Adipocyte (in vitro differentiated cells): ENCODE measurements at places on chromosomes 5 and 9.

- DNase-seq = peak; percentile 15
Observed at GRCh38 chr9:37446401-37446800, 18.8 kb downstream of the ZBTB5 start.

- DNase-seq = no peak
Observed at GRCh38 chr5:35668319-35668718, 50.7 kb downstream of the SPEF2 start.

GRCh38 chr9:123561046-123561445 is 205.0 kb downstream of the CRB2 start:
- no peak for DNase-seq

- DNase-seq = no peak
Observed at GRCh38 chr5:89399548-89399947, 516.6 kb upstream of the MEF2C start.

DNA sequence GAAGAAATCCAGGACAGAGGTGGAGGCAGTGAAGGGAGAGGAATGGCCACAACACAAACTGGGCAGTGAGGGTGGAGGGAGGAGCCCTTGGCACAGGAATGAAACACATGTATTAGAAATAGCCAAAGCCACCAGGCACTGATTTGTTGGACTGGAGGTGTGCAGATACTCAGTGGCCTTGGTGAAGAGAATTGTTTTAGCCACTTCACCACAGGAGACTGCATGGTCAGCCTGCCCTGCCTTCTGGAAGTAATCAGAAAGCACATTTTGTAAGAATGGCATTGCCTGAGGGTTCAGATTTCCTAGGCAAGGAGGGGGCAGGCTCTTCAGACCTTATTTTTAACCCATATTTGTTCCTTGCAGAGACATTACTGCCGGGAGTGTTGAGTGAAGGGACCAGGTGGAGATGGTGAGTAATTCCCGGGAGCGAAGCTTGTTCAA is 2.2 kb downstream of the SGCD start:
- peak; percentile 84 for DNase-seq

DNA sequence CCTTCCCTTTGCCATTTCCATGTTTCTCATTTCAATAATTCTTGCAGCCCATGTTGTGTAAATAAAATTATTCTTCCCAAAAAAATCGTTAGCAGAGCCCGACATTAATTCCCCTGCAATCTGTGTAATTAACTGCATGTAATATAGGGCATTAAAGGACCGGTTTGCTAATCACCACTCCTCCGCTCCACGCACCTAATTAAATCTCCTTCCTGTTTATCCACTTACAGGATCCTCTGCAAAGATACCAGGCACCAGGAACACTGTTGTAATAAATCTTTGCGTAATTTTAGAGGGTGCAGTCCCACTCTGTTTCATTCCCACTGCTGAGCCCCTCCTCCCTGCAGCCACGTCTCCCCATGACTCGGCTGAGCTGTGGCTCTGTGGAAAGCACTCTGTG is 105.0 kb upstream of the PPP1R26 start:
- no peak for DNase-seq

GRCh38 chr9:76109953-76110352 is 219.5 kb downstream of the PCSK5 start:
- peak; percentile 81 for DNase-seq

DNA sequence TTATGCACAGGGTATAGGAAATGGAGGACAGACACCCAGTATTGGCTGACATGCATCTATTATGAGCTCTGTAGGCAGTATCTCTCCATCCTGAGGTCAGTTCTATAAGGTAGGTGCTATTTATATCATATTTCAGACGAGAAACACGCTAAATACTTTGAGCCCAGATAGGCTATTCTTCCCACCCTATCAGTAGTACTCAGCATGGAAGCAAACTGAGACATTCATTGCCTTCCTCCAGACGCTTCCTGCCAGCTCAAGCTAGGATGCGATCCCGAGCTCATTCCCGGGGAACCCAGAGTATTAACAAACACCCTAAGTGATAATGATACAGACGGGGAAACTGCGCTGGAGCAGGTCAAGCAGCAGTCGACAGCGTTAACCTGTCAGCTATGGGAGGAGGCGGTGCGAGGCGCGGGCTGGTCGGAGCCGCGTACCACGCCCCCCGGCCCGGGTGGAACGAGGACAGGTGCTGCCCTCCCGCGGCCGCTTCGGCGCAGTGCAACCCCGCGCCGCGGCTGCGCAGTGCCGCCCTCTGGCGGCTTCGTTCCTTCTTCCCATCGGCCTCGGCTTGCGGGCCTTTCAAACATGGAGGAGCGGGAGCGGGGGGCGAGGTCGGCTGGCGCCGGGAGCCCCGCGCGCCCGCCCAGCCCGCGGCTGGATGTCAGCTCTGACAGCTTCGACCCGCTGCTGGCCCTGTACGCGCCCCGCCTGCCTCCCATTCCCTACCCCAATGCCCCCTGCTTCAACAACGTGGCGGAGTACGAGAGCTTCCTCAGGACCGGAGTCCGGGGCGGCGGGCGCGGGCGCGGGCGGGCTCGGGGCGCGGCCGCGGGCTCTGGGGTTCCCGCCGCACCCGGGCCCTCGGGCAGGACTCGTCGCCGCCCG is at the start of gene LSM11:
Gene LSM11 (plus strand): TSS at position 550 of the 888 bp plus-strand sequence. CDS start 39 bp downstream, at position 589.
- DNase-seq = peak; percentile 94

- no peak for DNase-seq
Observed at GRCh38 chr9:33443464-33444154, 3.8 kb downstream of the AQP3 start.

DNA sequence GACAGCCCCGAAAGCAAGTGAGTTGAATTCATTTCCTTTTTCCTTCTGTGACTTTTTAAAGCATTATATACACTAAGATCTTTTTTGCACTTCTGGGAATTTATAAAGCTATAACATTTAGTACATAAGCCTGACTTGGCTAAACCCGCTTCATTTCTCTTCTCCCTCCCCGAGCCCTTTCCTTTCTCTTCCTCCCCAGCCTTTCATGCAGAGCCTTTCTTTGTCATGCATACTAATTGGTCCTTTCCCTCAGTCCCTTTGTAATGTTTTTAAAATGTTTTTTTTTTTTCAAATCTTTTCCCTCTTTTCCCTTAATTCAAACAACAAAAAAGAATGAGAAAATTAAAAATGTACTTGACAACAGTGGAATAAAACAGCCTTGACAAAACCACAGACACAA is 246.4 kb downstream of the PSAT1 start:
- DNase-seq = no peak

DNA sequence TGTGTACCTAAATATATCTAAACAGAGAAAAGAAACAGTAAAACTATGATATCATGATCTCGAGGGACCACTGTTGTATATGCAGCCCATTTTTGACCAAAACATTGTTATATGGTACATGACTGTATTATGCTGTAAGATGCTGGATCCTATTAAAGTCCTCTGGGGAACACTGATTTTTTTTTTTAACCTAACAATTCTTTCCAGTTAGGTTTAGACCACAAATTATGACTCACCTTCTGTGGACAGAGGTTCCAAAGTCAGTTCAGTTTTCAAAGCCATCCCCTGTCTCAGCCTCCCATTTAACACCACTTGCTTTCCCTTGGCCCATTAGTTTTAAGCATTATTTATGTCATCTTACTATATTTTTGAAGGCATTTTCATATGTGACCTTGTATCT is 27.1 kb downstream of the TRMO start:
- no peak for DNase-seq

GRCh38 chr5:109652096-109652495 is 37.6 kb upstream of the MAN2A1 start:
- peak; percentile 67 for DNase-seq

DNA sequence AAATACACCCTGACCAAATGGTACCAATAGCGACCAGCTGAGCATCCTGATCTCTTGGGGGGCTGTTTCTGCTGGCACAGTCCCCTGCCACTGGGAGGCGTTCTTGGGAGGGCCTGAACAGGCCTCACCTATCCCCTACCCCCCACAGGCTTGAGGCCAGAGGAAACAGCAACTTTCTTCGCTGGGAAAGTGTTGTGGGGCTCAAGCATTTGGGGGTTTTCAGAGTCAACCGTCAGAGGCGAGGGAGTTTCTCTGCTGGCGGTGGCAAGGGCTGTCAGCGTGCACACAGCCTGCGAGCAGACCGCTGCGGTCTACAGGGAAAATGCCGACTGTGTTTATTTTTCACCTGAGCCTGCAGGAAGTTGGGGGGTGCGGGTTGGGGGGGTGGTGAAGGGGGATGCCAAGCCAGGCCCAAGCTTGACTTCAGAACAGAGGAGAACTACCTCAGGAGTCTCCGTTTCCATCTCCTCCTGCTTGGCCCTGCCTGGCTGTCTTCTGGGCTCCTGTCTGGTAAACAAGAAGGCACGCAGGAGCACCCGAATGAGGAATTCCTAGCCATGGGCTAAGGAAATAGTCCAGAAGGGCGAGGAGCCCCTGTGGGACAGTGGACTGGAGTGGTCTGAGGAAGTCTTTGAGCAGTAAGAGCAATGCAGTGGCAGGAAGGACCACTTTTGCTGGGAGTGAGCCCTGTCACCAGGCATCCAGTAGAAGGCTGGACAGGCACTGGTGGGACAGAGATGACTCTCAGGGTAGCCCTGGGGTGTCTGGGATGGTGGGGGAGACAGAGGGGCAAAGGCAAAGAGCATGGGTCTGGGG is 18.1 kb downstream of the TCF7 start:
- DNase-seq = no peak

DNA sequence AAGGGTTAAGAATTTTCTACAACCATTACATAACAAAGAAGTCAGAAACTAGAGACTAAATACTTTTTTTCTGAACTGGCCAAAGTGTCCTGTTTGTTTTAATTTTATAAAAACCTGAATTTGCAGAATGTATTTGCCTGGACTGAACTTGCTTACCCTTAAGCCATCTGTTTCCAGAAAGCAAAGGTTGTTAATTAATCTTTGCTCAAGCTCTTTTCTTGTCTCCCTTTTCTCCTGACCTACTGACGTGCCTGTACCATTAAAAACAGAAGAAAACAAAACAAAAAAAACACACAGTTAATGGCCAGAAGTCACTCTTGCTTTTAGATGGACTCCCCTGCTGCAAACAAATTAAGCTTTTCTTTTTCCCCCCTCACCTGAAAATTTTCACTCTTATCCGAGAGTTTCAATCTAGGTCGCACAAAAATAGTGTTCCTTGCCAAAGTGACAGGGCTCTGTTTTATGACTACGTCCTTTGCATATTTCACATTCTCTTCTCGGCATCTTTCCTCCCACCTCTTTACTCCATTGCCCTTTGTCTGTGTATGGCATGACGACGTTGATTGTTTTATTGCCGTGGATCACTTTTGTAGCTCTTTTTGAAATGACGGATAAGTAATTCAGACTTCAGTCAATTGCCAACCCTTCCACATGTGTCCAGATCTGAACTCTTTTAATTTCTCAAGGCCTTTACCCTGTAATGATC is 333.8 kb upstream of the GRIN3A start:
- DNase-seq = no peak

DNA sequence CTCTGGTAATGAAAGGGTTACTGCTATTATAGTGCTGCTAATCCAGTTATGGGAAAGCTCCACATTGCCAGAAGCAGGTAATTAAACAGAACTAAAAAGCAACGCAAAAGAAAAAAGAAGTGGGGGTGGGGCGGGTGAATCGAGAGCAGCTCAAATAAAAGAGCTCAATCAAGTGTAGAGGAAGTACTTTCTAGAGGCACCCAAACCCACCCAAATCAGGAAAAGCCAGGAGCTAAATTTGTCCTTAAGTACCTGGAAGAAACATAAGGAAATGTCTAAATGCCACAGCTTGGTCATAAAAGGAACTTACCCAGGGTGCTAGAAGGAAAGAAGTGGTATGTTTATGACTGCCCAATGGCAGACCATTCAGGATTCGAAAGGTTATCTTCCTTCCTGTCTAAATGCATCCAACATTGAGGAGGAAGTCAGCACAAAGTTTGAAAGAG is 2.4 kb upstream of the RNF145 start:
- DNase-seq = no peak

- peak; percentile 59 for DNase-seq
Observed at GRCh38 chr5:172411484-172412072, 42.7 kb downstream of the SH3PXD2B start.

GRCh38 chr5:42518595-42519221 is 95.5 kb downstream of the GHR start:
- peak; percentile 1 for DNase-seq

GRCh38 chr5:173513521-173513991 is 102.9 kb downstream of the BOD1 start:
- DNase-seq = peak; percentile 50

- no peak for DNase-seq
Observed at GRCh38 chr9:135198586-135199285, 111.3 kb downstream of the OLFM1 start.

DNA sequence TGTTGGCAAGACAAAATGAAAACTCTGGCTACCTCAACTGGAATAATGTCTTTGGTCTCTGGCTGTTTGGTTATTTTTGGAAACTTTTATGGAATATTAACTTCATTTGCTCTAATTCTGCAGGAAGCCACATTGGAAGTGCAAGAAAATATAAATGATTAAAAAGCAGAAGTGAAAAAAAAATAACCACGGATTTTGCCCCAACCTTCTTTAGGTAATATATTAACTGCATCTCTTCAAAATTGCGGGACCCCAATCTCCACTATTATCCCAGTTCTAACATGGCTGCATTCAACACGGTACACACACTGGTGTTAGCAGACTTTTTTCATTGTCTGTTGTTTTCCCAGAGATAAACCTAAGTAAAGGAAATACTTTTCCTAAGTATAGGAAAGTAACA is 23.0 kb downstream of the GLIS3 start:
- DNase-seq = no peak

- DNase-seq = no peak
Observed at GRCh38 chr5:125152461-125153189, 406.2 kb upstream of the ZNF608 start.

DNA sequence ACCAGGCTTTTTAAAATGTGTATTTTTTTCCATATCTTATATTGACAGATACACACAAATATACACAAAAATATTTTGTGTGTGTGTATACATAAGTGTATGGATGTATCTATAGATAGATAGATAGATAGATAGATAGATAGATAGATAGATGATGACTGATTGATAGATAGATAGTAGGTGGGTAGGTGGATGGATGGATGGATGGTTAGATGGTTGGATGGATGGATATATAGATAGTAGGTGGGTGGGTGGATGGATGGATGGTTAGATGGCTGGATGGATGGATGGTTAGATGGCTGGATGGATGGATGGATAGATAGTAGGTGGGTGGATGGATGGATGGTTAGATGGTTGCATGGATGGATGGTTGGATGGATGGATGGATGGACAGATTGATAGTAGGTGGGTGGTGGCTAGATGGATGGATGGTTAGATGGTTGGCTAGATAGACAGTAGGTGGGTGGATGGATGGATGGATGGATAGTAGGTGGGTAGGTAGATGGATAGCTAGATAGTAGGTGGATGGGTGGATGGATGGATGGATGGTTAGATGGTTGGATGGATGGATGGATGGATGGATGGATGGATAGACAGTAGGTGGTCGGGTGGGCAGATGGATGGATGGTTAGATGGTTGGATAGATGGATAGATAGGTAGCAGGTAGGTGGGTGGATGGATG is 156.2 kb downstream of the NR3C1 start:
- DNase-seq = no peak

- DNase-seq = no peak
Observed at GRCh38 chr5:149161026-149161687, 19.9 kb downstream of the ABLIM3 start.

- DNase-seq = peak; percentile 49
Observed at GRCh38 chr5:147464211-147464610, 45.7 kb downstream of the DPYSL3 start.

GRCh38 chr5:40233268-40233667 is 446.4 kb upstream of the PTGER4 start:
- DNase-seq = peak; percentile 19
